Effector CD8-positive, alpha-beta T cell (primary cell): ENCODE measurements at places on chromosomes 12 and 14.

DNA sequence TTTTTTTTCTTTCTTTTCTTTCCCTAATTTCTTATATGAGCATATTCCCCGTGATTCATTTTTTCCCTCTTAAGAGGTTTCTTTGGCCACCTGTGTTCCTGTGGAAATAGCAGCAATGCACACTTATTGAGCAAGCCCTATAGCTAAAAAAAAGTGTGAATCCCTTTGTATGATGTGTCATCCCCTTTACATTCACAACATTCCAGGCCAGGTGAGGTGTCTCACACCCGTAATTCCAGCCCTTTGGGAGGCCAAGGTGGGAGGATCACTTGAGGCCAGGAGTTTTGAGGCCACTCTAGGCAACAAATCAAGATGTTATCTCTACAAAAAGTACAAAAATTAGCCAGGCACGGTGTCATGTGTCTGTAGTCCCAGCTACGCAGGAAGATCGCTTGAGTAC lies 700.4 kb upstream of the TBX3 start:
- DNase-seq = no peak

GRCh38 chr12:46831335-46832129 lies 5.7 kb upstream of the SLC38A4 start:
- DNase-seq = no peak

- no peak for DNase-seq
Observed at GRCh38 chr14:90319634-90320541, 11.9 kb downstream of the NRDE2 start.

DNA sequence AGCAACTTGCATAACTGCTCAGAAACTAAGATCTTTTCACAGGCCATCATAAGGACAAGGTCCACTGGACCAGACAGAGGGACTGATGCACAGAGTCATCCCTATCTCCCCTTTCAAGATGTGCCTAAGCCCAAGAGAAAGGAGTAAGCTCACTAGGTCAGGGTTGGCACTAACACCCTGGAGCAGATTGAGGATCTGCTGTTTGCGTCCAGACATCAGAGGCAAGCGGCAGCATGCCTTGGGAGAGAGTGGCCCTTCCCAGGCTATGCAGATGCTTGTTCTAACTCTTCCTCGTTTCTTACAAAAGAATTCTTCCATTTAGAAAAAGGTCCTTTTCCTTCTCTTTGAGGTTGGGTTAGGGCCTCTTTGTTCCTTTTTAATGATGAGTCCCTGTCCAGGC lies 187.2 kb downstream of the KCNA5 start:
- no peak for DNase-seq

GRCh38 chr14:100616854-100617409 lies 29.7 kb upstream of the BEGAIN start:
- DNase-seq = no peak

DNA sequence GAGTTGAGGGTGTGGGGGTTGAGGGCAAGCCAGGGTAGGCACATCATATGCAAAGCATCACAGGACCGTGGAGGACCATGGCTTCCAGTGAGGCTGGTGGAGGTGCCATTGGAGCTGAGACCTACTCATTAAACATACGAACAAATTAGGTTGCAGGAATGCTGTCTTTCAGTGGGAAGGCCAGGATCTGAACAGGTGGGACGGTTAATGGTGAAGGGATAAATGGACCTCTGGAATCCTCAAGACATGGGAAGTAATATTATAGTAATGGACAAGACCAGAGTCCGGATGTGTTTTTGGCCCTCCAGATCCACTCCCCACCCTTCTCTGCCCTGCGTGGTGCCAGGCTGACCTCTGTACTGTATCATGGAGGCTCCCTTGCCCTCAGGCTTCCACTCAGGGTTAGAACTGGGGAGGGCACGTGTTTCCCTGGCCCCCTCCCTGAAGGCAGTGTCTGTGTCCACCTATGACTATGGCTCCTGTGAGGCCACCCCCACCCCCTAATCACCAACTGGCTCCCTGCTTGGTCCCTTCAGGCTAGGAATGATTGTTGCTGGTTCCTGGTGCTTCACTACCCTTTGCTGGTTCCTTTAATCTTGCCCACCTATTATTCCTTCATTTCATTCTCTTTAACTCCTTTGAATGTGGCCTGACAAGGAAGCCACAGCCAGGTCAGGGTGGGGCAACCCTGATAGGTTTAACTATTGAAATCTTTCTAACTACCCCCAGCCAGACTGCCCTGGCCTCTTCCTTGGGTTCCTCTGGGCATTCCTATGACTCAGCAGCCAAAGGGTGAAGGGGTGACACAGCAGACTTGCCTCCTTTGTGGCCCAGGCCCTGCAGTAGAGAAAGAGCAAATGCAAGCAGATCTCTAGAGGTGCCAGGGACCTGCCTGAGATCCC lies 10.7 kb downstream of the DHRS2 start:
- no peak for DNase-seq

- no peak for DNase-seq
Observed at GRCh38 chr12:10358131-10358530, 31.7 kb downstream of the KLRK1 start.

DNA sequence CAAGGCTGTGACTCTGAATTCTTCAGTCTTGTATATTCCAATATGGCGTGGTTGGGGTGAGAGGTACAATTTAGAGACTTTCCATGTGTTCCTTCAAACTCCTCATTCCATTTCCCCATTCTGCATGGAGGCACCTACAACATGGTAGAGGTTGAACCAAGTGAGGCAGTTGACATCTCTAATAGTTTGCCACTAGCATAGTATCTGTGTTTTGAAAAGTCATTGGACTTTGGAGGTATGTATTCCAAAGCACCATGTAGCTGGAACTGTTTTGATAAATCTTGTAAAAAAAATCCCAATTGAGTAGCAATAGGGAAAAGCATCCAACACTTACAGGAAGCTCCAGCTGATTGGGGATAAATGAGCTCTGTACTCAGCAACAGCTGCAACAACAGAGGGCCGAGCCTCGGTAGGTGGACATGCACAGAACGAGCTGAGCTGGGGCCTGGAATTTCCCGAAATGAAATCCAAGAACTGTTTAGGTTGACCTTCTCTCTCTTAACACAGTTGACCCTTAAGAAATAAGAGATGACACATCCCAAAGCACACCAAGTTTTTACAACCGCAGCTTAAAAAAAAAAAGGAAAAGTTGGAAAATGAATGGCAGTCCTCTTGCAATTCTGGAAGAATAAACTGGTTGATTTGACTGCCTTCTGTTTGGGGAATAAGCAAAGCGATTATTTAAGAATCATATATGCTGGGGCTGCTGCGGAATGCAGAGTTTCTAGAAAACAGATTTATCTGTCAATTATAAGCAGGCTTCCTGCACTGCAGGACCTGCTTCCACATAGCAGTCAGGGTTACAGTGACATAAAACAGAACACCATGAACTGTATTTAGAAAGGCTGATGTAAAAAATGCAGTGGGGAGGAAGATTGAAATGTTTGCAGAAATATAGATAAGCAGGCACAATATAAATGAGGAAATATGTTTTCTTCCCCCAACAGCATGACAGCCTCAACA lies 194.6 kb upstream of the KRR1 start:
- no peak for DNase-seq

- no peak for DNase-seq
Observed at GRCh38 chr12:63098851-63099250, 52.1 kb downstream of the AVPR1A start.

GRCh38 chr14:64998455-64998931 lies 11.8 kb downstream of the FNTB start:
- DNase-seq = no peak

GRCh38 chr12:65728848-65729793 lies 95.2 kb upstream of the HMGA2 start:
- no peak for DNase-seq

DNA sequence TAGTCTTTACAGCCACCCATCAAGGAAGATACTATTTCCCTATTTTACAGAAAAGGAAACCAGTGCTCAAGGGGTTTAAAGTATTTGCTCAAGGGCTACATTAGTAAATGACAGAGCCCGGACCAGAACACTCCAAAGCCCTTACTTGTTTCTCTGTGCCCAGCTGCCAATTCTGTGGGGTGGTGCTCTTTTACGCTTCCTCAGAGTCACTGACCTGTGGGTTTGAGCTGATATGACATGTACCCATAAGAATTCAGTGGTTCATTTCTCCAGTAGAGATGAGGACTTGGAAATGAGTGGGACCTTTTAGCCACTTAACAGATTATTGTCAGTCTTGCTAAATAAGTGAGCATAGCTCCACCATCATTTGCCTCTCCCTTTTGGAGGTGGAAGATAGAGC lies 37.4 kb upstream of the NKX2-8 start:
- no peak for DNase-seq

DNA sequence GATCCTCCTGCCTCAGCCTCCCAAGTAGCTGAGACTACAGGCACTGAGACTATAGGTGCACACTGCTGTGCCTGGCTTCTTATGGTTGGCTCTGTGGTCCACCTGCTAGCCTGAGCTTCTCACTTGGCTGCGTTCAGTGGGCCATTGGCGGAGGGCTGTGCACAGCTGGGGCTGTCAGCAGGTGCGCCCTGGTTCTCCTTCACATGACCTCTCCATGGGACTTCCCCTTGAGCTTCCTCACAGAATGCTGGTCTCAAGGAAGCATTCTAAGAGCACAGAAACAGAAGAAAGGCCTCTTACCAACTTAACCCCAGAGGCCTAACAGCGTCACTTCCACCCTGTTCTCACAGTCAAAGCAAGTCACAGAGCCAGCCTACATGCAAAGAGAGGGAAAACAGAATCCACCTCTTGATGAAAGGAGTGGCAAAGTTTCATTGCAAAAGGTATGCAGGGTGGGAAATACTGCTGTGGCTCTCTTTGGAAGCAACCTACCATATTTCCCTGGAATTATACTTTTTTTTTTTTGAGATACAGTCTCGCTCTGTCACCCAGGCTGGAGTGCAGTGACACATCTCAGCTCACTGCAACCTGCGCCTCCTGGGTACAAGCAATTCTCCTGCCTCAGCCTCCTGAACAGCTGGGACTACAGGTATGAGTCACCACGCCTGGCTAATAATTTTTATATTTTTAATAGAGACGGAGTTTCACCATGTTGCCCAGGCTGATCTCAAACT lies 9.3 kb downstream of the RILPL2 start:
- DNase-seq = no peak

- no peak for DNase-seq
Observed at GRCh38 chr12:38788106-38788505, 117.3 kb downstream of the CPNE8 start.

GRCh38 chr12:1740161-1740948 lies 49.5 kb downstream of the ADIPOR2 start:
- no peak for DNase-seq

DNA sequence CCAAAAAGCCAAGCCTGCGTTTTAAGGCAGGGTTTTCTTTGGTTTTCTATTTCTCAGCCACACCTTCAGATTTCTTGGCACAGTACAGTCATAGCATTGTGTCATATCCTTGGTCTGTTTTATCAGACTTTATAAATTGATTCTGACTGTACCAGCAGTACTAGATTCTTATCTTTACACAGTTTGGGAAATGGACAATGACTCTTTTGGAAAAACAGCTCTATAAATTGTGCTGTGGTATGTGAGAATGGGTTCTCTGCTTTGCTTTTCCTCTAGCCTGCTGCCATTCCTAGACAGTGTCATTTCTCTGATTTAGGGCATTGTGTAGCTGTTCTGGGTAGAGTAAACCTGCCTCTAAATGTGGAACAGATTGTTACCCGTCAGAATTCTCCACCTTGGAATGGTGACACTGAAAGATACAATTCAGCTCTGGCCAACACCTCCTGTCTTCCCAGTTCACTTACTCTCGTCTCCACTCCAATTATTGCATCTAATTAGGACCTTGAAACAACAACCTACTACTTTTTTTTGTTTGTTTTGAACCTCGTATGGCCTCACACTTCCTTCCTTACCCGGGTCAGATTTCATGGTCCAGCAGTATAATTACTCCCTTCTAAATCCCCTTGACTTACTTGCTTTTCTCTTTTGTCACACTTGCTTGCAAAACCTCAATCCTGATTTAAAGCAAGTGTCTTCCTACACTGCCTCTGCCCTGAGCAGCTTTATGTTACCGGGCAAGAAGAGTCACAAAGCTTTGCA lies 226.3 kb downstream of the ERC1 start:
- DNase-seq = no peak

DNA sequence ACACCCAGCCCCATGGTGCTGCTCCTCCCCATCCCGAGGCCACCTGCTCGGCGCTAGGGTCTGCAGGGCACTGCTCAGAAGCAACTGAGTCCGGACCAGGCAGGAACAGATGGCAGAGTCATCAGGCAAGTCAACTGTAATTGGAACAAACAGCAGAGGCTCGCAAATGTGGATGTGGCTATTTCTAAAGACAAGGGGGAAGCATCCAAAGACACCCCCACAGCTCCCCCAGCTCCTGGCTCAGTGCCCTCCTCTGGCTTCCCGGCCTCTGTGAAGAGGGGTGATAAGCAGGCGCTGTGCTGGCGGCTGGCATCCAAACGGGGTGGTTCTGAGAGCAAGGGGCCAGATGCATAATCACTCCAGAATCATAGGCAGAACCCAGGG lies 125.6 kb downstream of the PIWIL1 start:
- DNase-seq = no peak

GRCh38 chr12:50362671-50363070 lies 33.7 kb downstream of the FAM186A start:
- DNase-seq = no peak

DNA sequence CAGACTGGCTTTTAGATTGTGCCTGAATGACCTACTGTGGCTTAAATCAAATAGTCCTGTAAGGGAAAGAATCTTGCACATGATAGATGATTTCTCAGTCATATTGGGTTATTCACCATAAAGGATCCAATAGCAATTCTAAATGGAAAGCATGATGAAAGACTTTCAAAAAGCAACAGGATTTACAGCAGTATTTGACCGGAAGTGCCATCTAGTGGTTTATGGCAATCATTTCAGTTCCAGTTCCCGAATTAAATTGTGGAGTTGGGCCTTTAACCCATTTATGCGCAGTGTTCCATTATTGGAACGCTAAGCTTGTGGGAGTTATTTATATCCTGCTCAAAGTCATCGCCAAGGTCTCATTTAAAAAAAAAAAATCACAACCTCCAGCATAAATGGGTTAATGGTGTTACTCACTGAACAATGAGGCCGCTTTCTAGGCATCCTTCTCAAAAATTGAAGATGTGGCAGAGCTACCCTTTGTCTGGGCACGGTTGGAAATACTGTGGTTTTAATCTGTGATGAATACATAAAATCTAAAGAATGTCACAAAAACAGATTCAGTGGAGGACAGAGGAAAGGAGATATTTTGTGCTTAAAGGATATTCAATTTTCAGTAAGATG lies 60.8 kb upstream of the REP15 start:
- DNase-seq = no peak
